ENCODE measurements at places on chromosomes 11 and 22.

GRCh38 chr11:47234669-47235100 is 13.9 kb downstream of the ACP2 start:
- DNase-seq: peak; percentile 49

DNA sequence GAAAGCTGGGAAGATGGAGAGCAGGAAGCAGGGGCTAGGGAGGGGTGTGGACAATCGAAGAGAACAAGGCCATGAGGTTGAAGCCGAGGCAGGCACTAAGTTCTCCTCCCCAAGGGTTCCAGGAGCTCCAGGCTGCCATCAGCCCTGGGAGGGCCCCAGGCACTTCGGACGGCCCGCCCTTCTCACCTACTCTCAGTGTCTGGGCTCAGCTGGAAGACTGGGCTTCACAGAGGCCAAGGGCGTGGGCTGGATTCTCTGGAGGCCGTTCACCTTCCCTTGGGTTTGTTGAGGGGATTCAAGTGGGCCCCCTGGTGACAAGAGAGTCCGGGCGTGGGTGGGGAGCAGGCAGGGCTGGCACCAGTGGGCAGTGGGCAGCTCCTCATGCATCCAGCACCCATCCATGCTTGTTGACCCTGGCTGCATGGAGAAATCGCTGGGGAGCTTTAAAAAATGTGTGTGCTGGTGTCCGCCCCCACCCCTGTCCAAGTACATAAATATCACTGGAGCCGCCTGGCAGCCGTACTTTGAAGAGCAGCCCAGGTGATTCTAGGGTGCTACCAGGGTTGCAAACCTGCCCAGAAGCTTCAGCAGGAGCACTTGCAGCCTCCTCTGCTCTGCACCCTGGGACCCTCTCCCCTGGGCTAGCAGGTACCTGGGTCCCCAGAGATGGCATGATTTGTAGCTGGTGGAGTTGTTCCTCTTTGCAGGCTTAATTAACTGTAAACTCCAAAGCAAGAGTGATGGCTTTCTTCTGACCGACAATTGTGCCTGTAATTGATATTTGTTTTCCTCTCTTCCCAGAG is 74.3 kb downstream of the RTL6 start:
- DNase-seq: no peak

DNA sequence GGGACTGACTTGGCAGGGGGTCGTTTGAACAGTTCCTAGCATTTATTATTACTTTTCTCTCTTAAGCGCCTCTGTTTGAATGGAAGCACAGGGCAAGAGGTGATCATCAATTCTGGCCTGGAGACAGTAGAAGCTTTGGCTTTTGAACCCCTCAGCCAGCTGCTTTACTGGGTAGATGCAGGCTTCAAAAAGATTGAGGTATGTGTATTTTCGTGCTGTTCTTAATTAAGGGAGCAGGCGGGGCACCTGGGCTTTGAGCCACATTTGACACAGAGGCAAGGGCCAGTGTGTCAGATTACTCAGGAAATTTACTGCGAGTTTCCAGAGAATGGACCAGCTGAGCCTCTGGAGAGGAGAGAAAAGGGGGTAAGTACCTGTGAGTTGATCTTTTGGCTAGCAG is 102.4 kb upstream of the SORL1-AS1 start:
- DNase-seq: no peak

DNA sequence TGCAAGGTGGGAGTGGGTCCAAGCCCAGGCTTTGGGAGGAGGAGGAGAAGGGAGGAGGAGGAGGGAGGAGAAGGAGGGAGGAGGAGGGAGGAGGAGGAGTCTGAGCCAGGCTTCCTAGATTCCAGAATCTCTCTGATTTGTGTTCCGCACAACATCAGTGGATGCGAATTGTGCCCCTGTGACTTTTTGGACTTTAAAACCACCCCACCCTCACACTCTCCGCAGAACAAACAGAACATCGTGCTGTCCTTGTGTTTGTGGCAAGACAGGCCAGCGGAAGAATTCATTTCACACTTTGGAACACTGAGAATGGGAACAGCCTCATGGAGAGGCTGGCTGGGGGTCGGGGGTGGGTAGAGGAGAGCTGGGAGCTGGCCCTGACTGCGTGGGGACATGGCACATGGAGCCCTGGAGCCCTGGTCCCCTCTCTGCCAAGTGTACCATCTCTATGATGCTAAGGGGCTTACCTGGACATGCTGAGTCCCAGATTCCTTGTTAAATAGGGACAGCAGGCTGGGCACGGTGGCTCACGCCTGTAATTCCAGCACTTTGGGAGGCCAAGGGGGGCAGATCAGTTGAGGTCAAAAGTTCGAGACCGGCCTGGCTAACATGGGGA is 16.4 kb upstream of the SHANK2 start:
- DNase-seq: no peak

DNA sequence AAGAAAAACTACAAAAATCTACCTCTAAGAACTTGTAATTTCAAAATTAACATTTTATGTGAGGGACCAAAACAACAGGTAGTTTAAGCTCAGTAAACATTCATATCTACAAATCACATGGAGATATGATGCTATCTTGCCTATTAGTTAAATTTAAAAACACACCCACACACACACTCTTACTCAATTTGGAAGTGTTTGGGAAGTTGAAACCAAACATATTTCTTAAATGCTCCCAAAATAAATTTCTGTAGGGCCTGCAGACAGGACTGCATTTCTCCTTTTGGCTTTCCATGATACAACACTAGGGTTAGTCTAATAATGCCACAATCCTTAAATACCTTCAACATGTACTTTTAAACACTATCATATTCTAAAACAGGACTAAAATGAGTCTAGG is 7.0 kb downstream of the PITPNB start:
- DNase-seq: no peak

DNA sequence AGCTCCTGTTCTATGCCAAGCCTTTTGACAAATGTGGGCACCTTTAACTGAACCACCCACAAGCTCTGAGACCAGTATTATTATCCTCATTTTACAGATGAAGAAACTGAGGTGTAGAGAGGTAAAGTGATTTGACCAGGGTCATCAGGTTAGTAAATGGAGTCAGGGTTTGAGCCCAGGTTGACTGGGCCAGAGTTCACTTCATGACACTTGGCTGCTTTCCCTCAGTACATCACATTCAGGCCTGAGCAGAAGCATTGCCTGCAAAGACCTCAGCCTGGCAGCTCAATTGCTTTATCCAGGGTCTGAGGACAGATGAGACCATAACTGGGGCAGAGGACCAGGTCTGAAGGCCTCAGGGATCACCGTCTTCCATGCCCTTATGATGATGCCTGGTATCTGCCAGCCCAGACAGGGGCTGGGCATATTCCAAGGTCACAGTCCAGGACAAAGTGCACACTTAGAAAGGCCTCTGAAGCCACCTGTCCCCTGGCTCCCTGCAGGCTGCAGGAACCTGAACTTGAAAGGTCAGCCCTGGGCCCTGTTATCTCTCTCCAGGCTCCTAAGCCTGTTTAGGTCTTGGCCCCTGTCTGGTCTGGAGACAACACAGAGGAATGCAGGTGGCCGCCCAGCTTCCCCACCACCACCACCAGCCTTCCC is 32.0 kb downstream of the POU2AF3 start:
- no peak for DNase-seq

- DNase-seq: no peak
These were observed 79.7 kb downstream of the LARGE2 start for GRCh38 chr11:46002189-46002588.

GRCh38 chr22:28344918-28345703 is 334.5 kb downstream of the TTC28 start:
- no peak for DNase-seq

Data from mucosa of gallbladder (tissue), 1 donor.